Stimulated activated CD8-positive, alpha-beta memory T cell treated with anti-CD3 and anti-CD28 coated beads, Interleukin-7, amount 100 ng/mL, for 1 hour (primary cell): ENCODE measurements at places on chromosomes 3 and 15.

DNA sequence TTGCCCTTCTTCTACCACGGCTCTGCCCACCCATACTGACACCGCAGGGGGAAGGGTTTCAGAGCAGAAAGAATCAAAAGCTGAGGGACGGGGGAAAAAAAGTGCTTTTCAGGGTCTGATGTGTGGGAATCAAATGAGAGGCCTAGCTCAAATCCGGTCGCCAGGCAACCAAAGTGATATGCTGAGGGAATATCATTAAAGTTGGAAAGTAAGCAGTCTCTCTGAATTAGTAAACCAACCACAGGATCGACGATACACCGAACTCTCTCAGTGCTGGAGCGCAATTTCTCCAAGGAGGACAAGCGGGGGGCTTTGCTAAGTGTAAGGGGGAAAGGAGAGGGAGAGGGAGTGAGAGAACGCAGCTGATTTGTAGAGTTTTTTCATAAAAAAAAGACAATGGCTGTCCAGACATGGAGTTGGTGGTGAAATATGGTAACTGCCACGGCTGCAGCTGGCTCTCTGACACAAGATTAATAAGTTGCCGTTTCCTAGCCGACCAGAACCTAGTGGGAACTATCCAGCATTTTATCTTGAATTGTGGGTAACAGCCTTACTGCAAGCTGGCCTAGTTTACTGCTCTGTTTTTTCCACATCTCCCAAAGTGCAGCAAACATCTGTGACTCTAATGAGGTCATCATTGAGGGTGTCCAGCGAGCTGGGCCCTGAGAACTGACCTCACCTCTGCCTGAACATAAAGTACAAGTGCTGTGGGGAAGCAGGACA lies 530.2 kb downstream of the SOX2 start:
- DNase-seq: no peak

GRCh38 chr3:38003371-38003816 lies 12.8 kb downstream of the VILL start:
- no peak for DNase-seq

GRCh38 chr3:171960159-171960558 lies 79.2 kb upstream of the FNDC3B start:
- no peak for DNase-seq

DNA sequence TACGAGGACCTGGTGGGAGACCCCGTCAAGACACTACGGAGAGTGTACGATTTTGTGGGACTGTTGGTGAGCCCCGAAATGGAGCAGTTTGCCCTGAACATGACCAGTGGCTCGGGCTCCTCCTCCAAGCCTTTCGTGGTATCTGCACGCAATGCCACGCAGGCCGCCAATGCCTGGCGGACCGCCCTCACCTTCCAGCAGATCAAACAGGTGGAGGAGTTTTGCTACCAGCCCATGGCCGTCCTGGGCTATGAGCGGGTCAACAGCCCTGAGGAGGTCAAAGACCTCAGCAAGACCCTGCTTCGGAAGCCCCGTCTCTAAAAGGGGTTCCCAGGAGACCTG lies 2.5 kb downstream of the CHST2 start:
- DNase-seq: no peak

GRCh38 chr3:124799676-124800075 lies 69.4 kb downstream of the UMPS start:
- DNase-seq: no peak

DNA sequence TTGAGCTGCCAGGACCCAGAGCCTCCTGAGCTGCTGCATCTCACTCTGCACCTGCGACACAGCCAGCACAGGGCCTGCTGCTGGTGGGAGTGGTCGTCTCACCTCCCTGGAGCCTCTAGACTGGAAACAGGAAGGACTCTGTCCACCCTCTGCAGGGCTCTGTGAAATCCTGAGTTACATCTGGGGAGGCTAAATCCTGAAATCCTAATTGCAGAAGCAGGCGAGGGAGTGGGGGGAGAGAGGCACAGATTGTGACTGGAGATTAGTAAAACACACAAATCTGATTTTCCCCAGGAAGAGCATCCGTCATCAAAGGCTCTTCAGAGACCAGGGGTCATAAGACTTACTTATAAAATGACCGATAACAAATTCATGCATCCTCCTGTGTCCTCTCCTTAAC lies 31.6 kb upstream of the GABRG3 start:
- DNase-seq: no peak
